ENCODE measurements at places on chromosomes 5 and 9.
A peak's percentile ranks its signal among the peaks of the same experiment; 100 is the strongest.

DNA sequence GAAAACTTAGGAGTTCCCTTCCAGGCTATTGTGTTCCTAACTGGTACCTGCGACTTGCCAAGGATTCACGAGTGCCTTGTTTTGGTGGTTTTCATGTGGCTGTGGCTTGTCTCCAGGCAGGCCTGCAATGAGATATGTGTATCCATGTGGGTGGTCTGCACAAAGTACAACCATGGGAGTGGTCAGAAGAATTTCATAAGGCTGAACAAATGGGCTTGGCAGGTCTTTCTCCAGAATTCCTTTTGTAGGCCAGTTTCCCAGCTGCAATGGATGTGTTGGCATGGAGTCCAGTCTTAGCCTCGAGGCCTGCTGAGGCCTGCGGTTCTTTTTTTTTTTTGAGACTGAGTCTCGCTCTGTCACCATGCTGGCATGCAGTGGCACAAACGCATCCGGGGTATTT lies 28.8 kb upstream of the MELK start:
- DNase-seq, result no peak

- no peak for DNase-seq
Observed at GRCh38 chr9:136462664-136463063, 20.2 kb downstream of the SEC16A start.

DNA sequence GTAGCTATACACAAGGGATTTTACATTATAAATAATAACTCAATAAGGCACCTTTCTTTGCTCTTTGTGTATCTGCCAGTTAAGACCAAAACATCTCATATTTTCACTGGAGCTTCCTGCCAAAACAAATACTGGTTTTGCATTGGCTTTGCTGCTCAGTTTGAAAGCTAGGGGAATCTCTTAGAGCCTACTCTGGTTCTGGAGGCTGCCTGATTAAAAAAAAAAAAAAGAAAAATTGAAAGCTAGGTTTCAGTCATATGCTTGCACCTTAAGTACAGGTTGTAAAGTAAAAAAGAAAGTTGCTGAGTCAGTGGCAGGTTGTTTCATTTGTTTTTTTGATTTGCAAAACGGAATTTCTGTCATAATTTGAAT lies 2.3 kb downstream of the DENND4C start:
- no peak for DNase-seq

GRCh38 chr9:93509084-93509483 lies 55.7 kb upstream of the FAM120AOS start:
- DNase-seq, result no peak

GRCh38 chr5:33957577-33958150 lies 21.5 kb downstream of the RXFP3 start:
- DNase-seq, result no peak

GRCh38 chr9:77632652-77633051 lies 15.5 kb downstream of the GNA14 start:
- DNase-seq, result no peak

- DNase-seq, result peak; percentile 76
Observed at GRCh38 chr5:126776499-126777256, at the start of gene LMNB1. TSS of gene LMNB1 (plus strand) at chr5:126777136. CDS start at chr5:126777509, 373 bp downstream.

- no peak for DNase-seq
Observed at GRCh38 chr5:59128646-59129290, 545.9 kb downstream of the RAB3C start.

Data from stimulated activated CD4-positive, alpha-beta T cell treated with anti-CD3 and anti-CD28 coated beads, Interleukin-1b, Interleukin-23, amount 100 ng/mL, for 24 hours (primary cell).